ENCODE measurements at places on chromosomes 3 and 15.

- H3K4me1 ChIP-seq = peaks cover 9% of the 10 kb centered on the region
- no peaks in the 10 kb centered on the region for H3K36me3 ChIP-seq
- no peak for DNase-seq
- no peaks in the 10 kb centered on the region for H3K27me3 ChIP-seq
- H3K27ac ChIP-seq = no peak overlapping the region
These were observed 767.7 kb upstream of the ALCAM start for GRCh38 chr3:104598848-104599511.

- no peaks in the 10 kb centered on the region for H3K36me3 ChIP-seq
- DNase-seq = no peak
- H3K4me1 ChIP-seq = peaks cover 7% of the 10 kb centered on the region
- H3K4me3 ChIP-seq = no peak overlapping the region
- no peak overlapping the region for H3K27ac ChIP-seq
These were observed 1.7 kb upstream of the FAM3D start for GRCh38 chr3:58668247-58668646.

- H3K4me1 ChIP-seq = no peaks in the 10 kb centered on the region
- H3K27me3 ChIP-seq = no peaks in the 10 kb centered on the region
- no peak overlapping the region for H3K27ac ChIP-seq
- no peak overlapping the region for H3K4me3 ChIP-seq
These were observed 25.8 kb downstream of the SPSB4 start for GRCh38 chr3:141076797-141077571.

DNA sequence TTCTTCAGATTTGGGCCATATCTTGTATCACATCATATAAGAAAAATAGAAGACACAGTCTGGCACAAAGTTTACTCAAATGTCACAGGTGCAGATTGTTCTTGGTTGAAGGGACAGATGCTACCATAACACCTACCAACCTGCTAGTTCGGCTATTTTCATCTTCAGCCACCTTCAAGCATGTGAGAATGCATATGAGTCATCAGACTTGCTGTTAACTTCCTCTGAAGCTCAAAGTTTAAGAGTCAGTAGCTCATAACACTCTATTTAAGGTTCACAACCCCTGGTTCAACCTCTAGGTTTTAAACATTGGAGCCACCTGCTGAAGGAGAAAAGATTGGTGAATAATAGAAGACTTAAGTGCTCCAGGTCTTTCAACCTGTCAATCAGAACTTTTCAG lies 522.8 kb downstream of the NLGN1 start:
- no peak for DNase-seq
- no peak overlapping the region for H3K27ac ChIP-seq
- no peak overlapping the region for H3K4me3 ChIP-seq
- H3K4me1 ChIP-seq = no peaks in the 10 kb centered on the region
- no peaks in the 10 kb centered on the region for H3K36me3 ChIP-seq

GRCh38 chr3:105979961-105980360 lies 111.1 kb upstream of the CBLB start:
- DNase-seq = no peak
- no peak overlapping the region for H3K27ac ChIP-seq
- no peaks in the 10 kb centered on the region for H3K4me1 ChIP-seq
- no peaks in the 10 kb centered on the region for H3K27me3 ChIP-seq
- H3K36me3 ChIP-seq = no peaks in the 10 kb centered on the region

DNA sequence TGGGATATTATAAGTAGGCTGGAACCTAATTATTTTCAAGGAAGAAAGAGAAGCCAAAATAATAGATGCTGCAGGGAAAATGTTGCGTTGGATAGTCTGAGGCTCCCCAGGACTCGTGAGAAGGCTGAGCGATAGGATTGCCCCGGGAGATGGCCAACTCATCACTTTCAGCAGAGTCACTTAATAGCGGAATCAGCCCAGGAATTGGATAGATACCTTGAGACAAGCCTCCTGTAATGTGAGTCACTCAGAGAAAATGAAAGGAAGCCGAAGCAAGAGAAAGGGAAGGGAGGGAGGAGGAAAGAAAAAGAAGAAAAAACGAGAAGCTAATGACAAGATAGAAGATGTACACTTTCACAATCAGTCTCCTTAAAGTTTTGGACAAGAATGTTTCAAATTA lies 94.3 kb downstream of the SQOR start:
- no peaks in the 10 kb centered on the region for H3K27me3 ChIP-seq
- no peak overlapping the region for H3K27ac ChIP-seq
- no peak for DNase-seq
- no peak overlapping the region for H3K4me3 ChIP-seq
- no peaks in the 10 kb centered on the region for H3K4me1 ChIP-seq
- H3K36me3 ChIP-seq = no peaks in the 10 kb centered on the region

DNA sequence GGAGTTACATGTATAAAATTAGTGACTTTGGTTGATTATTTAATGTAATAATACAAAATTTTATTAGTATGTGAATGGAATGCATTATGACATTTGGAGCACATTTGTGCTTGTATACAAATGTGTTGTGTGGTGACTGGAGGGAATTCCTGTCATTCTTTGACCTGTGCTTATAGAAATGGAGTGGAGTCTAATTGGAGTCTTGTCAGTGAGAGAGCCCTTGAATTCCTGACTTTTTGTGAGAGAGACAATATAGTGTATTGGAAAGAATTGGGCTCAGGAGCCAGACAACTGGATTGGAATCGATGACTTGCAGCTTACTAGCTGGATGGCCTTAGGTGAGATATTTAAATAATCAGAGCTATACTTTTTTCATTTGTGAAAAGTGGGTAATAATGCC lies 9.4 kb downstream of the TCF12 start:
- H3K27me3 ChIP-seq = no peaks in the 10 kb centered on the region
- H3K4me1 ChIP-seq = peaks cover 20% of the 10 kb centered on the region
- no peak for DNase-seq
- H3K36me3 ChIP-seq = no peaks in the 10 kb centered on the region

GRCh38 chr3:89098173-89098572 lies 9.2 kb upstream of the EPHA3 start:
- no peaks in the 10 kb centered on the region for H3K4me1 ChIP-seq
- no peak overlapping the region for H3K4me3 ChIP-seq
- H3K27ac ChIP-seq = no peak overlapping the region
- H3K27me3 ChIP-seq = no peaks in the 10 kb centered on the region
- no peaks in the 10 kb centered on the region for H3K36me3 ChIP-seq
- DNase-seq = no peak

DNA sequence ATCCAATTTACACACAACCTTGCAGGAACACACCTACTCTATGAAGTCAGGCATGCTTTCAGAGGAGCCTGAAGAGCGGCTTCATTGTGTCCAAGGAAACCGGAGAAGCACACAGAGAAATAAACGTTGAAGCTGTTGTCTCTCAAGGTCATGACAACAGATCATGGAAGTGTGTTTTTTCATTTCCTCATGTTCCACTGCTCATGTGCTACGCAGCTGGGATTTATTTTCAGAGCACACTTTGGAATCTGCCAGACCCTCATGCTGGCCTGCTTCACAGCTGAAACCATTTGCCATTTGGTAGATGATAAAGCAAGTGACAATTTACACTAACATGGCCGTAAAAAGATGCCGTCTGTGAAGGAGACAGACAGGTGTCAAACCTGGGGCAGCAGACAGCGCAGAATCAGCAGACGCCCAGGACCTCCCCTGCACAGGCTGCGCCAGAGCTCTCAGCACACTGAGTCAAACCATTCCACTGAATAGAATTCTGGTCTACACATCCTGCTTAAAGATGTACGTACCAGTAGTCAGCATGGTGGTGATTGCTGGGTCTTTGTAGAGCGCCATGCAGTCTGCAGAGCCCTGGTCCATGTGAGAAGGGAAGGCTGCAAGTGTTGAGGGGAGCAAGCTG lies 99.3 kb downstream of the ARNT2 start:
- H3K36me3 ChIP-seq = no peaks in the 10 kb centered on the region
- no peaks in the 10 kb centered on the region for H3K27me3 ChIP-seq
- no peak overlapping the region for H3K4me3 ChIP-seq
- H3K27ac ChIP-seq = no peak overlapping the region
- no peak for DNase-seq

DNA sequence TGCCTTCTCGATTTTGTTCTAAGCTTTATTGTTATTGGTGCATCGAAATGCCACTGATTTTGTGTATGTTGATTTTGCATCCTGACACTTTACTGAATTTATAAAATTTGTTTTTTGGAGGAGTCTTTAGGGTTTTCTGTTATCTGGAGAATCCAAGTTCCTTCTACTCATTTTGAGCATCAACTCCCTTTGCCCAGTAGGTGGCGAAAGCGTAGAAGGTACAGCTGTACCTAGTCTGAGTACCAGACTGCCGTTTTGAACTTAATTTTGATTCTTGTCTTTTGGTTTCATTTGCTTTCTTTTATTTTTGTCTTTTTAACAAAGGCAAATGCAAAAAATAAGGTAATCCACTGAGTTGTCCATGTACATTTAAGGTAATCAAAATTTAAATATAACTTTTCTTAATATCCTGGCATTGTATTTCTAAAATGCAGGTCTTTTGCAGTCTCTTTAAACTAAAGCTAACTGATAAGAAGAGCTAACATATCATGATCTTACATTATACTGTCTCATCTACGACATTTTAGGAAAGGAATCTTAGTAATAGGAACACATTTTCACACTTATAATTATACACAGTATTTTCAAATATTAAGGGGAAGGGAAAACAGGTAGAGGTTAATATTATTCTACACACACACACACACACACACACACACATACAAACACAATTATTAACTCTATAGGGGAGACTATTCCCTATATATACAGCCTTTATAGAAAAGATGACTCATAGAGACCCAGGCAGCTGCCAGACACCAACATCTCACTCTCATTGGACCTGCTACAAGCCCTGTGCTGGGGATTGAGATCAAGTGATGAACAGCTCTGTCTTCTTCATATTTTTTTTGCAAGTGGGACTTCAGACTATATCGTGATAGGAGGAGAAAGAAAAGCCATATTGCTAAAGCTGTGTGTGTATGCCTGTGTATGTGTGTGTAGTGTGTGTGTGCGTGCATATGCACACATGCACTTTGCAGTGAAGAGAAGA lies 71.8 kb downstream of the SYNPR start:
- no peaks in the 10 kb centered on the region for H3K4me1 ChIP-seq
- DNase-seq = no peak
- no peak overlapping the region for H3K4me3 ChIP-seq

DNA sequence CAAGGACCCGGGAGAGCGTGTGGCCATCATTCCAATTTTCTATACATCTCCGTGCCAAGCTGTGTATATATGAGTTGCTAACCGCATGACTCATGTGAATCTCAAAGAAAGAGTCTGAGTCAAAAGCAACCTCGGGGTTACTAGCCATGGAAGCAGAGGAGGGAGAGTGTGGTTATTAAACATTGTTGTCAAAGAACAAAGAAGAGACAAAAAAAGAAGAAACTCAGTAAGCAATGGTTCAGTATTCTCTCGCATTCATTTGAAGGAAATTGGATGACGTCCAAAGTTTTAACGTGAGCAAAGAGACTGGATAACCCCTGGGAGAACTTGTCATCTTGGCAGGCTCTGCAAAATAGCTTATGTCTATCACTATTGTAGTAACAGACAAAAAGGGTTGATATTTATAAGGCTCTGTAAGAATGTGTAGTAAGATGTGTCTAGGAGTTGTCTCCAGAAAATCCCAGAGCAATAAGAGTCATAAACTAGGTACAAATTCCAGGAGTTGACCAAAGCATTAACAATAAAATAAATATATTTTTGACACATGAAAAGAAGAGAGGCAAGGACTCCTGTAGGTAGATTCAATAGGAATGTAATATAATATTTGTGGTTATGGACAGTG lies 52.8 kb upstream of the GRM7 start:
- no peak overlapping the region for H3K4me3 ChIP-seq
- H3K27me3 ChIP-seq = no peaks in the 10 kb centered on the region
- no peak for DNase-seq
- no peaks in the 10 kb centered on the region for H3K36me3 ChIP-seq
- no peak overlapping the region for H3K27ac ChIP-seq
- no peaks in the 10 kb centered on the region for H3K4me1 ChIP-seq

GRCh38 chr15:26103002-26103404 lies 239.9 kb upstream of the ATP10A start:
- no peaks in the 10 kb centered on the region for H3K27me3 ChIP-seq
- no peaks in the 10 kb centered on the region for H3K4me1 ChIP-seq
- no peak overlapping the region for H3K27ac ChIP-seq
- DNase-seq = no peak
- no peak overlapping the region for H3K4me3 ChIP-seq

DNA sequence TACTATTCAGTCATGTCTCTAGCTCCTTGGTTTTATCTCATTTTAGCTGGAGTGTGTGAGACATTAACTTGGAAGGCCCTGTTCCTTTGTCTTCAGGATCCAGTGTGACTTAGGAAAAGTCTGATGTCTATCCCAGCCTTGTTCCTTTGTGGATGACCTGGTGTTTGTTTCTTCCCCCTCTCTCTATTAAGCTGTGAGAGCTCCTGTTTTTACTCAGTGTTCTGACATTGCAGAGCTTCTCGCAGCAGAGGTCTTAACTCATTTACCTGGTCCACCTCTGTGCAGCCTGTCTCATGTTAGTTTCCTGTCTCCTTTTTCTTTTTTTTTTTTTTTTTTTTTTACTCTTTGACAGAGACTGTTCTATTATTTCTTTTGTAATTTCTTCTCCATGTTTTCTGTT lies 43.1 kb downstream of the KLF13 start:
- DNase-seq = no peak
- no peak overlapping the region for H3K27ac ChIP-seq
- H3K4me1 ChIP-seq = peaks cover 30% of the 10 kb centered on the region

DNA sequence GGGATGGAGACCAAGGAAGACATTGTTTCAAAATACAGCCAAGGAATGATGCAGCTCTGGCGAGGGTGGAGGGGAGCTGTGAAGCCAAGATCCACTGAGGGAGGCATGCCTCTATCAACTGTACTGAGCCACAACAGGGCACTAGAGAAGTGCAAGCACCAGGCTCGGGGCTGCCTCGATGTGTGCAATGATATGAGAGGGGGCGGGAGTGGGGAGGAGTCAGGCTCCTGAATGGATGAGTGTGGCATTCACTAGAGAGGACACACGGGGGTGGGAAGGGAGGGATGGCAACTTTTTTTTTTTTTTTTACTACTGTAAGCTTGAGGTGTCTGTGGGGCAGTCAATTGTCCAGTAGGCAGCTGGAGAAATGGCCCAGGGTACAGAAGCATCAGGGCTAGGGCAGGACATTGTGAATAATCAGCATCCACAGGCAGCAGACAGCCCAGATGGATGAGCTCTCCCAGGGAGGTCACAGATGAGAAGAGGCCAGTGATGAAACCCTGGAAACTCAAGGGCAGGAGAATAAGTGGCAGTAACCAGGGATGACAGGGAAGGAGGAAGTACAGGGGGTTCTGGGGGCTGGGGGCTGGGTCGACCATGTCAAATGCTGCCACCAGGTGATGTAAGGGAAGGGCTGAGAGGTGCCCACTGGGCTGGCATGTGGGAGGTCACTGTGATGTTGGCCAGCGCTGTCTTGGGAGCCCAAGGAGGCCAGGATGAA lies 5.9 kb downstream of the STOML1 start:
- H3K27ac ChIP-seq = no peak overlapping the region
- H3K27me3 ChIP-seq = no peaks in the 10 kb centered on the region
- no peak for DNase-seq
- no peaks in the 10 kb centered on the region for H3K36me3 ChIP-seq

DNA sequence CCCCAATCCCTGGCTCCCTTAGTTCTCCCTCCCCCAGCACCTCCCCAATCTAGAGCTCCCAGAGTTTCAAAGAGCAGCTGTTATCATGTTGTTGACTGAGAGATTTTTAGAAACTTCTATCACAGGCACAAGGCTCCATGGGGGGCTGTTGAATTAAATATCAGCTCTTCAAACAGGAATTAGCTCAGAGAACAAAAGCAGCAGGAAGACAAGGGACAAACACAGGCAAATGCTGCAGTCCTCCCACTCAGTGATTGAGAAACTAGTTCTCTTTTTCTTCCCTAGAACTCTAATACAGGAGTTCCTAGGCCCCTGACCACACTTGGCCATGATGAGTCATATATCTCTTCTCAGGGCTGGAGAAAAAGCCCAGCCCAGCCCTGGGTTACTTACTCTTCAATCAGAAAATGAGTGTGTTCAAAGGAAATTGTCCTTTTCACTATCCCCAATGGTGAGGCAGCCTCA lies 262.1 kb downstream of the IGSF11 start:
- H3K36me3 ChIP-seq = no peaks in the 10 kb centered on the region
- peaks cover 7% of the 10 kb centered on the region for H3K4me1 ChIP-seq
- no peak overlapping the region for H3K4me3 ChIP-seq
- H3K27me3 ChIP-seq = no peaks in the 10 kb centered on the region

All from pancreas (tissue), 10 donors.